Hematopoietic multipotent progenitor cell treated with erythropoietin and hydrocortisone succinate and interleukin-3 and kit ligand, for 4 days (in vitro differentiated cells): ENCODE measurements at places on chromosomes 7 and 10.
A peak's percentile ranks its signal among the peaks of the same experiment; 100 is the strongest.

GRCh38 chr7:117227091-117227490, 95.8 kb downstream of the WNT2 start:
- peak; percentile 76 for DNase-seq

DNA sequence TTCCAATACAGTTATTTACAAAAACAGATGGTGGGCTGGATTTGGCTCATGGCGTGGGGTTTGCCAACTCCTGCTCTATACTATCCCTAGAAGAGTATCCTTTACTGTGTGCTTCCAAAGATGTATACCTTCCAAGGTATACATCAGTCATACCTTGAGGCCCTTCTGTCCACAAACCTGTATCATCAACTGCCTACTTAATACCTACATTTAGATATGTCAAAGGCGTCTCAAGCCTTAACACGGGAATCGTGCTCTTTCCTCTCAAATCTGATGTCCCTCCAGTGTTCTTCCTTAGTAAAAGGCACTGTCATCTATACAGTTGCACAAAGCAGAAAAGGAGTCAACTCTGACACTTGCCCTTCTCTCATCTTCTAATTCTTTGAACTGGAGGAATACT, 36.9 kb downstream of the NAMPT start:
- no peak for DNase-seq

- peak; percentile 70 for DNase-seq
Observed at GRCh38 chr10:129210876-129211275, 256.2 kb upstream of the MGMT start.

- DNase-seq: no peak
Observed at GRCh38 chr7:70459546-70459945, 672.4 kb upstream of the GALNT17 start.

DNA sequence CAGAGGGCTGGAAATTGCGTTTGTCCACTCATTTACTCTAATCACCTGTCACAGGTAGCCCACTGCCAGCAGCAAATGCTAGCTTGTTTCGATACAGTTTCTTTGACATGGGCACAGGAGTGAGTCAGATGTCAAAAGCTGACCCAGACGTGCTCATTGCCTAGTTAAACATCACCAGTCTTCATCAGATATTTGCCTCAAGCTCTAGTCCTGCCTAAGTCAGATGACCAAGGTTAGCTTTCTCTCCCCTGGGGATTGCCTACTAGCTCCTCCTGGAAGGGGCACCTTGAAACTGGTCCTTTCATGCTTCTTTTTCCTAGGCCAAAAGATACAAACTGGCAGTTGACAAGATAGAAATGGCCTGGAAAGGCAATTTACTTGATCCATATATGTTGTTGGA, 35.2 kb downstream of the GPAM start:
- DNase-seq: no peak

DNA sequence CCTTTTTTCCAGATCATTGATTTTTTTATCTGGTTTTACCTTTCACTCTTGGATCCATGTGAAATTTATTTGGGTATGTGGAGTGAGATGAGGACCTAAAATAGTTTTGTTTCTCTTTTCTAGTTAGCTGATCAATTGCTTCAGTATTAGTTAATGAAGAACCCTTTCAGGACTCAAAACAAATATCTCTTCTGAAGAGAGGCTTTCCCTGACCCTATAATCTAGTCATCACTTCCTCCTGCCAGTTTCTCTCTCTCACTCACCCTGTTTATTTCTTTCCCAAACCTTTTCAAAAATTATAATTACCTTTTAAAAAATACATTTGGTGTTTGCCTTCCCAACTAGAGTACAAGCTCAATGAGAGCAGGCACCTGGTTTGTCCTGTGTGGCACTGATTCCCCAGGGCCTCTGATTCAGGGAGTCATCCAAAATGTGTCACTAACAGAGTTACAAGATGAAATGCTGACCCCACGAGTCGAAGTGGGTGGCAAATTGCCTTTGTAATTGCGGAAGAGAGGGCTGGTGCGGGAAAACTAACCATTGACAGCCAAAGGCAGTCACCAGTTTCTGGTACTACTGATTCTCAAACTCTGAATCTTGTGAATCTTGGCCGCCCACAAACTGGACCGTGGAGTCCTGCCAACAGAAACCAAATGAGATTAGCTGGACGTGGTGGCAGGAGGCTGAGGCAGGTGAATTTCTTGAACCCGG, 2.4 kb downstream of the TMEM140 start:
- no peak for DNase-seq

- DNase-seq: peak; percentile 76
Observed at GRCh38 chr7:28096713-28097112, 83.9 kb downstream of the JAZF1 start.

DNA sequence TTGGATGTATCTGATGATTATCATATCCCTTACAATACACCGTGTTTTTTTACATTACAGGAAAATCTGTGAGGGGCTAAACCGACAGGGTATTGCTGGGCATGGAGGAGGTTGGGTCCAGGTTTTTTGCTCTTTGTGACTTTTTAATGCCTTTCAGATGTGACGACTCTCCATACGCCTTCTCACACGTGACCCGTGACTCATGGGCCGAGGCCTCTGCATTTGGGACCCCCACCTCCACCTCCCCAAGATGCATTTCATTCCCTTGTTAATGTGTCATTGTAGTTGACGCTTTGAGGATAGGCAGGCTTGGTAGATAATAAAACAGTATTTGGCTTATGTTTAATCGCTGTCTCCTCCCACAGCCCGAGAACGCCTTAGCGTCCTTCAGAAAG, 95.3 kb downstream of the CUX1 start:
- DNase-seq: no peak

DNA sequence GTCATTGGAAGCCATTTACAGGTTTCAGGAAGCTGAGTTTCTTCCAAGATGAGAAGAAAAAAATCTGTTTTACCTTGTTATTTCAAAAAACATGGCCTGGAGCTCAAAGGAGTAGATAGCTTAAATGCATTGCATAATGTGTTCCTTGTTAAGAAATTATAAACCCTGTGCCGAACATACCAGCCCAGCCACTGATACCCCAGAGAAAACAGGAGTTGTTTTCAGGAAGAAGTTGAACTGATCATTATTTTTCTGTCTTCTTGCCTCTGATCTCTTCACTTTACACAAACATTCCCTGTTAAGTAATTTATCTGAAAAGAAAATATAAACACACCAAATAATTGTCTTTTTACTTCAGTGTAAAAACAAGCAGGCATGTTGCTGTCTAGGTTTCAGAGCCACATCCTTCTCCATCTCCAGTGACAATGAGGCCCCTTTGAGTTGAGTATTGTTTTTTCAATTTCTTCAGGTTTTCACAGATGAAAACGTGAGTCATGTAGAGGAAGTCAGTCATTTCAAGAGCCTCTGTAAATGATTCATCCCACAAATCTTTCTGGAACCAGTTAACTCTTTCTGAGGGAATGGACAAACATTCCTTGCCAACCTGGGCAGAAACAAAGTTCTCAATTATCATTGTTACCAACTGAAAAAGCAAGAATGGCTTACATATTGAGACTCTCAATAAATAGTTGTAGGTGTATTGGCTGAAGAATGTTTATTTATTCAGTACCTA, 244.2 kb downstream of the IPMK start:
- no peak for DNase-seq

DNA sequence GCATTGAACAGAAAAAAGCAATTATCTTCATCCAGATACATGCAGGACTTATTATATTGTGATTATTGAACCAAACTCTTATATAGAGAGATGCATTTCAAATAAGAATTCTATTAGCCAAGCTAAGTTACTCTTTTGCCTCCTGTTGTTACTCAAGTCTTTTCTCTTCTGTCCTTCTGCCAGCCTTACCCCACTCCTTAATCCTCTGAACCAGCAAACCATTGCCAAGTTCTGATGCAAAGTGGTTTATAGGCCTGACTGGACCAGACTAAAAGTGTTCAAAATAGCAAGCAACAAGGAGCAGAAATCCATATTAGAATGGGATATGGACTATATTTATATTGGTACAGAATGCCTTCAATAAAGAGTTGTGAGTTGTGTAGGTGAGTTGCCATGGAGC, 2.2 kb upstream of the SLC26A4 start:
- no peak for DNase-seq

DNA sequence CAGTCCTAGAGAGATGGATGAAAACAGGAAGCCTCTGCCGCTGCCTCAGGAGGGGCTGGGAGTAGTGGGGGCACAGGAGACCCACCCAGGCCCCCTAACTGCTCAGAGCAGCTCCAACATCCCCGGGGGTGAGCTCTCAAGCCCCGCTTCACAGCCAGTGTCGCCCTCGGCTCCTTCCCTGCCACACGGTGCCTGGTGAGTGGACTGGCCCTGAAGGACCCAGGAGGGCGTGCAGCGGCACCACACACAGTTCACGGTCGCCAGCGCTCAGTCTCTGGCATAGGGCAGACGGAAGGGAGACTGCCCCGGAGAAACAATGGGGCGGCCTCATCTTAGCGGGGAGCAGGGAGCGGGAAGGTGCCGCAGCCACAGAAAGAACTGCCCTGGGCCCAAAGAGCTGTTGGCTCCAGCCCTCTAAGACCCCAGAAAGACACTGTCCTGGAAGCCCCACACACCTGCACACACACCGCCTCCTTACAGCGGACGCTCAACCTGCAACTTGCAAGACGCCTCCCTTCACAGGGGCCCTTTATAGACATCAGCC, 1.2 kb downstream of the CLDN15 start:
- no peak for DNase-seq

DNA sequence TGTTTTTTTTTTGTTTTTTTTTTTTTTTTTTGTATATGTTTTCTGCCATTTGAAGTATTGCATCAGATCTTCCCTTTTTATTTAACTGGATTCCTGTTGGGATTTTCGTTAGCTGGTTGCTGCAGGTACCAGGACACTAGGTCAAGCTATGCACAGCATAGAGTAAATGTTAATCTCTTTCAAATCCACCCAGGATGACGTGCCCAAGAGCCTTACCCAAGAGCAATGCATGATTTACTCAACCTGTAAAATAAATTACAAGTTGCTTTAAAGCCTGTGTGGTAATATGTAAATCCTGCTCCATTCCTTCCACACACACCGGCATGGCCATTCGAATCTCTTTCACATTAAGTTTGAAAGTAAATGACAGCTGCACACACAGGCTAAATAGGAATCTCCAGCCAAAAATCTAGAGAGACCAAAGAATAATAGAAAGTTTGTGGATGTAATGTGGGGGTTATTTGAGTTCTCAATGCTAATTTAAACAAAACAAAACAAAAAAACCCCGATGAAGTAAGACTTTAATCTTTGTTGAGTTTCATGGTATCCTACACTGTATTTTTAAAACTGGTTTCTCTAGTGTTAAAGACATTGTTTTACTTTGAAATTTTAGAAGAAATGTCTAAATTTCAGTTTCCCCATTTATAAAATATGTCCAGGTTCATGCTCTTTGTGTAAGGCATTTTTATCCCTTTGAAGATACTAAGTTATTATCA, 167.9 kb downstream of the FRMD4A start:
- no peak for DNase-seq

- no peak for DNase-seq
Observed at GRCh38 chr10:3887404-3887803, 102.4 kb upstream of the KLF6 start.

DNA sequence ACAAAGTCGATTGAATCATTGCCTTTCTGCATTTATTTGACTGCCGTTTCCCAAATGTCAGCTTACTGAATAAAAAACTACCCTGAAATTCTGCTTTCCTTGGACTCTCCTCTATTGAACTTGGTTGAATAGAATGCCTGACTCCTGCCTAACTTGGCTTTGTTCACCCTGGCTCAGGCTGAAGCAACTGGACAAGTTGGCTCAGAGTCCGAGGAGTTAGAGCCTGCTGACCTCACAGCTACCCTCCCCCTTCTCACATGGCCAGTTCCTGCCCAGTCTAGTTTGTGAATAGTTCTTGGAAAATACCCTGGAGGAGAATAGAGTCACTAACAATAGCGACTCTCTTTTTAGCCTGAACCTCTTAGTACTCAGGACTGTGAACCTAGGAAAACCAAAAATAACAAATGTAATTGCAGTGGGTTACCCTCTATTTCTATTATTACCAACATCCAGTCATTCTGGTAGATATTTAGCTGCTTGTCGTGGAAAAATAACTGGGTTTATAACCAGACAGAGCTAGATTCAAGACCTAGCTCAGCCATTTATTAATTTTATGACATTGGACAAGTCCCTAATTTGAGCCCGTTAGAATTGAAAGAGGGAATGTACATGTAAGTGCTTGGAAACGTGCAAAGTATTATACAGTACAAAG, 17.3 kb upstream of the NRBF2 start:
- no peak for DNase-seq

DNA sequence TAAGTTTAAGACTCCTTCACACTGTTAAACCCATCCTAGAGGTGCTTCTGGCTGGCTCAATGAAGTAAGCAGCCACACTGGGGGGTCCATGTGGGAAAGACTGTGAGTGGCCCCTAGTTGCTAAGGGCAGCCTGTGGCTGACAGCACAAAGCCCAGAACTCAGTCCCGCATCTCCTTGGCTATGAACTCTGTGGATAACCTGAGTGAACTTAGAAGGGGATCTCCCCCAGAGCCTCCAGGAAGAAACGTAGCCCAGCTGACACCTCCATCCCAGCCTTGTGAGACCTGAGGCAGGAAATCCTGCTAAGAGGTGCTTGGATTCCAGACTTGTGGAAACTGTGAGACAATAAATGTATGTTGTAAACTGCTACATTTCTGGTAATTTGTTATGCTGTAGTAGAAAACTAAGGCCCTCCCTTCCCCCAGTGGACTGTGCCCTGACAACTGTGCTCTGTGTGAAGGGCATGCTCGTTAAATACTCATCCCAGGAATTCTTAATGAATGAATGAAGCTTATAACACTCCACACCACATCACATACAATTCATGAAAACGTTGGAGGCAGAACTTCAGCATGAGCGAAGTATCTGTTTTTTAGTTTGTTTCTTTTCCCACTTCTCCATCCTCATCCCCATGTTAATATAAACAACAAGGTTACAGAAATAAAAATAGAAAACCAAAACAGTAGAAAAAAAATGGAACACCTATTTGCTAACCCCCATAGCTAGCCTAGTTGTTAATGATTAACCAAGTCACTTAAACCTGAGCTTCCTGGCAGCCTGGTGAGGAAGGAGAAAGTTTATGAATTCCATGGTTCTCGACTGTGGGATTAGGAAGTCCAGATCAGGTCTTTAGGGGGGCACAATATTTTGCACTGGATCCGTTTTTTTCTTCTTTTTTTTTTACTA, 36.8 kb upstream of the AOAH start:
- no peak for DNase-seq

DNA sequence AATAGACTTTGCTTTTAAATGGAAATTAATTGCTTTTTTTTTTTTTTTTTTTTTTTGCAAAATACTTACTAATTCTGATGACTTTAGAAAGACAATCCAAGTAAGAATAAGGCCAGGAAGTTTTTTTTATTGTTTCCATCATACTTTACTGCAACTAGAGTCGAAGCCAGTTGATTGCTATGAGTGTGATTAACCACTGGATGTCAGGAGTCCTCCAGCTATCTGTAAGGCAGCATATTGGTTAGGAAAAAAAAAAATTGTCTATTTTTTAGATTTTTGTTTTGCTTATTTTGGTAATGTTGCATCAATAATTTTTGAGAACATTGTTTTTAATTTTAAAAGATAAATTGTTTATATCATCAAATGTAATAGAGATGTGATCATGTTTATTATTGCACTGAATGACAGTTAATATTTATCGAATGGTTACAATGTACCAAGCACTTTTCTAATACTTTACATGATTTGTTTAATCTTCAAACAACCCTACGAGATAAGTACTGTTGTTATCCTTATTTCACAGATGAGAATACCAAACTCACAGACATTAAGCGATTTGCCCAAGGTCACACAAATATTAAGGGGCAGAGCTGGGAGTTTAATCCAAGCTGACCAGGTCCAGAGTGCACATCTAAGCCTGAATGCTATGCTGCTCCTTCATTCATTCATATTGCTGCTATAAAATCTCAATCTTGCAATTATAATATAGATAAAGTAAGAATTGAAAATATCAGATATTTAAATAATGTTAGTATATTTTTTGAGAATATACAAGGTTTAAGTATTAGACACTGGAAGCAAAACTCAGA, 19.9 kb upstream of the LMOD2 start:
- peak; percentile 51 for DNase-seq
